ENCODE measurements at places on chromosomes 12 and 14. TPM values are rescaled to one million over a fixed set of nuclear protein-coding genes. Genes with fewer than 3 reads are reported as not detected.

Gene LTBP2
- 210 TPM for total RNA-seq

GRCh38 chr12:91361864-91362263, 179.2 kb upstream of the DCN start:
- DNase-seq, result peak; percentile 68

- DNase-seq, result no peak
These were observed 19.0 kb upstream of the ERC1 start for GRCh38 chr12:971991-972390.

GRCh38 chr12:85836197-85837090, at the start of gene RASSF9:
Gene RASSF9 (minus strand): TSS chr12:85836409. CDS start chr12:85836201, 208 bp downstream.
- peak; percentile 80 for DNase-seq

GRCh38 chr12:71521125-71521524, 81.5 kb downstream of the LGR5 start:
- DNase-seq, result no peak

DNA sequence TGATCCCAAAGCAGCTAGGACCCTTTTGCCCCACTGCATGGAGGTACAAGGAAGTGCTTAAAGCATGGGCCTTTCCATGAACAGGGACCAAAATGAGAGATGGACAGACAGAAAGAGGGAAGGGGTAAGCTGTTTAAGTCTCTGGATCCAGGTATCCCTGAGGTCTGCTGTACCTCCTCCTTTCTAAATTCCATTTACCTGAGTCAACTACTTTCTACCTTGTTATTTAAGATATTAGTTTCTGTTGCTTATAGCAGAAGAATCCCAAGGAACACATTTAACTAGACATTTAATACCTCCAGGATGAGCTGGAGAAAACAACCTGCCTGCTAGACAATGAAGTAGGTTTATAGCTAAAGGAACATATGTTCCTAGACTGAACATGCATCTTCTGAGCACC, 157.6 kb upstream of the TMCC3 start:
- no peak for DNase-seq

Gene BMAL2
- 21.6 TPM for total RNA-seq

DNA sequence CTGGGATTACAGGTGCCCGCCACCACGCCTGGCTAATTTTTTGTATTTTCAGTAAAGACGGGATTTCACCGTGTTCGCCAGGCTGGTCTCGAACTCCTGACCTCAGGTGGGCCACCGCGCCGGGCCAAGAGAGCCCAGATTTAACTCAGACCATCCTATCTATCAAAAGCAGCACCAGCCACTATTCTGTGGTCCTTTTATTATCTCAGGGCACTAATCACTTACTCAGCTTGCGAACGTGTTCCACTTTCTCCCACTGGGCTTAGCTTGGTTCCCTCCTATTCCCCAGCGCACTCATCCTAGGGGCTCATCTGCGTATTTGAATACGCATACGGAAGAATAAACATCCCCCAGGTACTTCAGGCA, 16.2 kb upstream of the AACS start:
- DNase-seq, result no peak

Gene OASL
- total RNA-seq, result under 0.01 TPM

DNA sequence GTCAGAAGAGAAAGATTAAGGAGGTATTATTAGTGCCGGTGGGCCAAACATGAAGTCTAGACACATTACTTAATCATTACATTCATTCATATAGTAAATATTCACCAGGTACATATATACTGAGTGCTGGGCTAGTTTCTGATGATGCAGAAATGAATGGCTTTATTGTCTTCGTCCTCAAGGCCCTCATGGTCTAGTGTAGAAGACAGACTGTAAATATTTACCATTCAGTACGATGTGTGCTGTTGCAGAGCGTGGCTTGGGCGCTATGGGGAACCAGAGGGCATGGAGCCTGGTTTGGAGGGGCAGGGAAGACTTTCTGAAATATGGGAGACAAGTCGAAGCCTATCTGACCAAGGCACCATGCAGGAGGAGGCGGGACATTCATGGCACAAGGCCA, 37.0 kb upstream of the TCL1B start:
- DNase-seq, result no peak

GRCh38 chr14:103529383-103530365, 678 bp downstream of the TRMT61A start:
- no peak for DNase-seq

- peak; percentile 78 for DNase-seq
These were observed 88.2 kb downstream of the TSPAN9 start for GRCh38 chr12:3165078-3165980.

DNA sequence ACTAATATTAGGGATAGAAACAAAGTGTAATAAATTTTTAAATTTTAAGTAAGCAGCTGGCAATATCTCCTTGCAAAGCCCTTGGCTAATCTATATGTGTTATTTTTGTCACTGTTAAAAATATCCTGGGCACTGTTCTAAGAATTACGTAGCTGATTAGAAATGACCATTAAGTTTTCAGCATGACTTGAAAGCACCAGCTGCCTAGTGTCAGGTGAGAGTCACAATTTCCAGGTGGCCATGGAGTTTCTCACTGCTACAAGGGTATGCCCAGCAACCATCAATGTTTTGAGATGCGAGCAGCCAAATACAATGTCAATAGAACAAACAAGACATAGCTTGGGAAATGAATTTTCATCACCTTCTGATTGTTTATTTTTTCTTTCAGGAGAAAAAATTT, 23.3 kb upstream of the GYS2 start:
- no peak for DNase-seq

Gene PLEKHA5
- 37.1 TPM for total RNA-seq

DNA sequence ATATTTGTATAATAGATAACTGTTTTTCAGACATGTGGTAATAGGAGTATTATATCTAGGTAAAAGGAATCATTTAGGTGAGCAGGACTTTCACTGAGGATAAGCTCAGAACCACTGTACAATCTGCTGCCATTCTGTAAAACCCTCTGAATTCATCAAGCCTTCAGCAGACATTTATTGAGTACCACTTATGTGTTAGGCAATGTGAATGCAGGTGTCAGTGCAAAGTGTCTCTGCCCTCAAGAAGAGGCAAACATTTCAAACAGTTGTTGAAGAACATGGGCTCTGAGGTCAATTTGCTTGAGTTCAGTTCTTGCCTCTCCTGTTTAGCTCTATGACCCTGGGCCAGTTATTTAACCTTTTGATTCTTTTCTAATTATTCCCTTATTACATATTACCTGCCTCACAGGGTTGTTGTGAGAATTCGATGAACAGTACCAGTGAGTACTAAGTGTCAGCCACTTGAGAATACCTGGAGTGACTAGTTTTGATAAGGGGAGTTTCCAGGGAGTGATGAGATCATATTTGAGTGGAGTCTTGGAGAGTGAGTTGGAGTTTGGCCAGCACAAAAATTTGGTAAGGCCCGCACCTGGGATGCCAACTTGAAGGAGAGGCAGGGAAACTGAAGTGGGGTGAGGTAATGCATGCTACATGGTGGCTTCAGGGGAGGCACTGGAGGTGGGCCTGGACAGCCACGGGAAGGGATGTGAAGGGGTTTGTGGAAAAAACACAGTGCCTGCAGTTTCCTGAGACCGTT, 33.7 kb downstream of the RASSF8 start:
- no peak for DNase-seq

DNA sequence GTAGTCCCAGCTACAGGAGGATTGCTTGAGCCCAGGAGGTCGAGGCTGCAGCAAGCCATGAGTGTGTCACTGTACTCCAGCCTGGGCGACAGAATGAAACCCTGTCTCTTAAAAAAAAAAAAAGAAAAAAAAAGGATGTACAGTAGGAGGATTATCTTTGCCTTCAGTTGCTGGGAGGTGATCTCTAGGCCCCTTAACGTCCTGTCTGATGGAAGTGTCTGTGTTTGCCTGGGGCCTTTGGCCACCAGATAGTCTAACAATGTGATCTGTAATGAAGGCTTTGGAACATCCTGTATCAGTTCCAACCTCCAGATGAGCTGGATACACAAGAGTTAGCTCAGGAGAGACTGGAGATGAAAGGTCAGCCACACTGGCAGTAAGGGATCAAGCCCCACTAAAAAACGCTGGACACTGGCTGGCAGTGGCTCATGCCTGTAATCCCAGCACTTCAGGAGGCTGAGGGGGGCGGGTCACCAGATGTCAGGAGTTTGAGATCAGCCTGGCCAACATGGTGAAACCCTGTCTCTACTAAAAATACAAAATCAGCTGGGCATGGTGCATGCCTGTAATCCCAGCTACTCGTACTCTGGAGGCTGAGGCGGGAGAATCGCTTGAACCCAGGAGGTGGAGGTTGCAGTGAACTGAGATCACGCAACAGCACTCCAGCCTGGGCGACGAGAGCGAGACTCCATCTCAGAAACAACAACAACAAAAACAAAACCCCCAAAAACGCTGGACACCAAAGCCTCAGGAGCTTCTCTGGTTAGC, 19.0 kb upstream of the HNF1A start:
- DNase-seq, result no peak

DNA sequence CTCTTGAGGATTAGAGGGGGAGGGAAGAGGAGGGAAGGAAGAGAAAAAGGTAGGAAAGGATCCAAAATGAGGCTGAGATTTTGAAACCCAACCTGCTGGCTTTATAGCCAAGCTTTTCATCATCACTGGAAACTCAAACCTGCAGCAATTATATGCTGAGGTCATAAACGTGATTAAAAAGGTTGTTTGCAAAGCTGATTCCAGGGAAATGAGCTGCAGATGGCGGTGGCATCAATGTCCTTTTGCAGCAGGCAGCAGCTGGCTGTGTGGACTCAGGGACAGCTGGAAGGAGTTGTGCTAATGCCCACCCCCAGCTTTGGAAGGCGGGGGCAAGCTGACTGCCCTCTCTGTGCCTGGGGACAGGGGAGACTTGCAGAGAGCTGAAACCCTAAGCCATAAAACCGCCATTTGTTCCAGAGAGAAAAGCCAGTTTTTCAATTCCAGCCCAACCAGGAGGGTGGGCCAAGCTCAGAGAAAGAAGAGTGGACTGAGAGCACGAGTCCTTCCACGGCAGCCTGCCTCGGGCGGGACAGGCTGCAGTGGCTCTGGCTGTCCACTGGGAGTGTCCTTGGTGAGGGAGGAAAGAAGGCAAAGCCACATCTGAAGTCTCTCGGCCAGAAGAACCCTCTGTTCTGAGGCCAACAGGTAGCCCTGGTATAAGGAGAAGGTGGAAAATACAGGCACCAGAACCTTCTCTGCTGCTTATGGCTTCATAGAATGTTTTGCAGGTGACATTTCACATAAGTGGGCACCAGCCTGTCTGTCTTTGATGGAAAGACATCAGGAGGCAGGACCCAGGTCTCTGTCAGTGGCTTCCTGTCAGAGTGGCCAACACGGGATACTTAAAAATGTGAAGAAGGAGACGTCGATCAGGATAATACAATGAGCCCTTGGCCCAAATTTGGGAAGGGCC, 90.7 kb downstream of the SINHCAF start:
- DNase-seq, result peak; percentile 44

- no peak for DNase-seq
These were observed 396.6 kb downstream of the ADAMTS20 start for GRCh38 chr12:43155376-43155775.

- peak; percentile 10 for DNase-seq
These were observed 5.3 kb downstream of the HSD17B6 start for GRCh38 chr12:56768424-56768823.

GRCh38 chr12:98793121-98793520, 148.0 kb downstream of the APAF1 start:
- DNase-seq, result no peak

GRCh38 chr14:69685218-69685616, 73.8 kb downstream of the SUSD6 start:
- DNase-seq, result no peak

Gene REP15
- 1.3 TPM for total RNA-seq

DNA sequence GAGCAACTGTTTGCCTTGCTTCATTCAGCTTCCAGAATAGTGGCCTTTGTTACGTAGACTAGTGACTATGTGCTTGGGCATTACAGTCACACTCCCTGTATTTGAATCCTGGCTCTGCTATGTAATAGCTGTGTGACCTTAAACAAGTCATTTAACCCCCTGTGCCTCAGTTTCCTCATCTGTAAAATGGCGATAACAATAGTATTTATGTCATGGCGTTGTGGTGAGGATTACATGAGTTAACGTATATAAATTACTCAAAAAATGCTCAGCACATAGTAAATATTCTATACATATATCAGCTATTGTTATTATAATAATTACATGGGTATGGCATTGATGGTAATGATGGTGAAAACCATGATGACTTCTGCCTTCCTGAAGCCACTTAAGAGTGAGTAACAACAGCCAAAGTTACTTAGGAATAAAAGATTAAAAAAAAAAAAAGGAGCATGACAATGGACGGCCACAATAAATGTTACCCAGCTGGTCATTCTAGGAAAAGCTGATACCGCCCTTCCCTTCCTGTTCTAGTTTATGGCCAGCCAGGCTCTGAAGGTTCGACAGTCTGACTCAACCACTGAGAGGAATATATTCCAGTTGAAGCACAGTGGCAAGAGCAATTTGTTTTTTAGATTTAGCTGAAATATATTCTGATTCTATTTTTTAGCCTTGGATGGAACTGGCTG, 9.9 kb upstream of the ADIPOR2 start:
- DNase-seq, result no peak

GRCh38 chr14:100653409-100653808, 66.2 kb upstream of the BEGAIN start:
- DNase-seq, result no peak

GRCh38 chr14:76946753-76947077, 81.8 kb downstream of the IRF2BPL start:
- DNase-seq, result no peak

DNA sequence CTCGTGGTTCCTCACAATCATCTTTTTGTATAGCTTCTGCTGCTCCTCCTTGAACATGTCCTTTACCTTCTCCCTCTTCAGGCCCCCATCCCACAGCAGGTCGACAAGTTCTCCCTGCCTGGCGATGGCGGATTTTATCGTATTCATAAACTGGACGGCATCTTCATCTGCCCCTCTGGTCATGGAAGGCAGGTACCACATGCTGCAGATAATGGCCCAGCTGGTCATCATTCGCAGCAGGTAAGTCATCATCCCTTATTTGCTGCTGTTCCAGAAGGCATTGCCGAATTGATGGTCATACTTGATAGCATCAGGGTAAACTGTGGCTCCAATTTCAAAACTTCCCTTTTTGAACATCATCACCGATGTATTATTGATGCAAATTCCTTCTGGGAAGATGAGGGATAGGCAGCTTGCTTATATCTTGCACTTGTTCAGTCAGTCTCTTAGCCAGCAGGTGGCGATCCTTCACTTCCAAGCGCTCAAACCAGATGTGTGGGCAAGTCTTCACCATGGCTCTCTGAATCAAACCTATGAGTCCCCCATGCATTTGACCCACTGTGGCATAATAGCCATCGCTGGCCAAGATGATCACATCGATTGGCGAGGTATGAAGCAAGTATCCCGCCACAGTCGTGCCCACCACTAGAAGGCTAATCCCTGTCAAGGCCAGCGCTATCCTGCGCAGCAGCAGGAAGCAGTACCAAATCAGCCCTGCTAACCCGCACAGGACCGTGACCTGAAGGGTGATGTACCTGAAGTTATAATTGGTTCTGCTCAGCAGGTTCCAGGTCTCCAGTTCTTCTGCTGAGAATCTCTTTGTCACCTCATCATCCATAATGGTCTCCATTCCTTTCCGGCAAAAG, 381.5 kb upstream of the STXBP6 start:
- DNase-seq, result peak; percentile 1

Gene DDIT3
- 56.7 TPM for total RNA-seq

Measured in fibroblast of villous mesenchyme (primary cell).